ENCODE measurements at places on chromosomes 13 and 19.

DNA sequence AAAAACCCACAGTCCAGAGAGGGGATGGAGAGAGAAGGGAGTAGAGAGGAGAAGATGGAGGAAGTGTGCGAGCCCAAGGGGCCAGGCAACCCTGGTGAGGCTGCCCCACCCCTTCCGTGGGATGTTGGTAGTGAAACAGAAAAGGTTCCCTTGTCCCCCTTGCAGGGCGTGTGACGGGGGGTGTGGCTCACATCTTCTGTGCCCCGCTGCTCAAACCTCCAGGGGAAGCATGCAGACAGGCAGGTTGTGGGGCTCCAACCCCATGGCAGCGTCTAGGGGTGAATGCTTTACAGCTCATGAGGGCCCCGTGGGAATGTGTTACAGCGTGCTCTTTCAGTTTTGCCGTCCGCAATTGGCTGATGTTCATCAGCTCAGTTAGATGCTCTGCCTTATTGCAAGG is 14.7 kb upstream of the EVI5L start:
- DNase-seq = no peak

DNA sequence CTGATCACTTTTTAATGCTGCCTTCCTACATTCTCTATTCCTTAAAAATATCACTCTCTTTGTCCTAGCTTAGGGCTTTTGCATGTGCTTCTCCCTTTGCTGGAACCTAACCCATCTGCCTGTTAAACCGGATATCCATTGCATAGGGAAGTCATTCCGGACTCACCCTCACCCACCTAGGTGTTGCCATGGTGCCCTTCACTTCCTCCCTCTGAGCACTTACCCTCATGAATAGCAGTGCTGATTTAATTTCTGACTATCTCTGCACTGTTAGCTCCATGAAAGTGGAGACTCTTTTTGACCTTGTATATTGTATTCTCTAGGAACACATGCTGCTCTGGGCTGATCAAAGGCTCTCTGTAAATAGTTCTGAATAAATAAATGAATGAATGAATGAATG is 401.9 kb downstream of the PCDH20 start:
- peak; percentile 42 for DNase-seq

- no peak for DNase-seq
These were observed 1227.9 kb upstream of the SPRY2 start for GRCh38 chr13:81568824-81569223.

- no peak for DNase-seq
These were observed 329.8 kb downstream of the MYO16 start for GRCh38 chr13:108959234-108959633.

- peak; percentile 83 for DNase-seq
These were observed 814 bp downstream of the NBEA start for GRCh38 chr13:34942732-34943435.

DNA sequence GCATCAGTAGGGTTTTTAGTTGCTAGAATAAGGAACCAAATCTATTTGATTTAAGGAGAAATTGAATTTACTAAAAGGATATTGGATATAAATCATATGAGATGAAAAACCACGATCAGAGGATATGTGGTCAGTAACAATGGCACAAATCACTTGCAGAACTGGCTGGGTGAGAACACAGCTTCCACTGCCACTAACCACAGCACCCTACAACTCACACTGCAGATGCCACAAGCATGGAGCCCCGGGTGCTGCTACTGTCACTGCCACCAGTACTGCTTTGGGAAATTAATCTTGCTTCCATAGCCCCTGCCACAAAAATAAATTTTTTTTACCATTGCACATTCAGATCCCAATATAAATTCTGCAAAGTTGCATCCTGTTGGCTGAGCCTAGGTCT is 40.6 kb upstream of the KLF12 start:
- DNase-seq = no peak

GRCh38 chr13:34926508-34926907 is 15.6 kb upstream of the NBEA start:
- no peak for DNase-seq

DNA sequence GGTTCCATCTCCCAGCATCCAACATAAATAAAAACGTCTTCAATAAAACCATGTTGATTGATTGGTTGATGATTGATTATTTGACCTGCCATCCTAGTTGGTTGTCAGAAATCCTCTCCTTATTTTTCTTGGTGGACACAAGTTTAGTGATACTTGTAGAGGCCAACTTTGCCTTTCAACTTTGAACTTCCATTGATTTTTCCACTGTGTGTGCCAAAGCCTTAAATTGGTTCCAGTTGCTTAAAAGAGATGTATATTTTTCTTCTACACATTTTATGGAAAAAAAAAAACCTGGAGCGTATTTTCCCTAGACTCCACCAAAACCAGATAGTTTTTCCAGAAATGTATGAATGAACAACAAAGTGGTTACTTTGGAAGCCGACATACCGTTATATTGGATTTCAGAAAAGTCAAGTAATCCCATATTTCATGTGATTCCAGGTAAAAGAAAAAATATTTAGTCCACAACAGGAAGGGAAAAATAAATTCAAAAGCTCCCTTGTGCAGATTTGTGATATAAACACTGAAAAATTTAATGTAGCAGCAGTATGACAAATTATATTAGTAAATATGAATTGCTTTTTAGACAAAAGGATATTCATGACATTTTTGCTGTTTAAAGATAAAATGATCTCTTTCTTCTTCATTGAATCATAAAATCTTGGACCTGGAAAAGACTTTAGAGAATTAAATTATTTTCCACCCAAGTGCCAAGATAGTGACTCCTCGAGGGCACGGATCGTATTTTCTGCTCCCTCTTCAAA is 85.2 kb downstream of the MBNL2 start:
- no peak for DNase-seq

- no peak for DNase-seq
These were observed 102.3 kb downstream of the GPC6 start for GRCh38 chr13:93328943-93329342.

DNA sequence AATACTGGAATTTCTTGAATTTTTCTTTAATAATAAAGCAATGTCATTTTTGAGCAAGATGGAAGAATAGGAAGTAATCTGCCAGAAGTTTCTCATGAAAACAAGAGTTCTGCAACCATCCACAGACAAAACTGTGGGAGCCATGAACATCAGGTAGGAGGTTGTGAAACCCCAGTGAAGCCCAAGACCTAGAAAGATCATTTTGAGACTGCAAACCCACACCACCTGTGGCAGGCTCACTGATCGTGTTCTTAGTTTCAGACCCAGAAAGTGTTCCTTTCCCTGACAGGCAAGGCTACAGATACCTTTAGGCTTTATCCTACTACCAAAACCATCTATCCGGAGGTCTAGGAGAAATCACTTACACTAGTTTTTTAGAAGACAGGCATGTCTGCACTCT is 2189.8 kb upstream of the PCDH20 start:
- DNase-seq = no peak

DNA sequence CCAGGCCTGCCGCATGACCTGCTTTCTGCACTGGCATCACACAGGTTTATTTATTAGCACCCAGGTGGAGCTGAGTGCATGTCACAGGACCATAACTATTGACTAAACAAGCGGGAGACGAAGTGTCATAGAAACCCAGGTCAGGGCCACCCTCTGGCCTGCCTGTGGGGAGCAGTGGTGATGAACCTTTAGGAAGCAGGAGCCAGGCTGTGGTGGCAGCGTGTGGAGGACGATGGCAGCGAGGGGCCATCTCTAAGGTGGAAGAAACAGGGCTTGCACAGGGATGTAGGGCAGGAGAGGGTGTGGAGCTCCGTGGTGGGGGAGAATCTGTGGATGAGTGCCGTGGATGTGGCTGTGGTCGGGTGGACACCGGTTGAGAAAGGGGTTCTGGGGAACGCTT is 275.3 kb downstream of the TEX29 start:
- DNase-seq = no peak

DNA sequence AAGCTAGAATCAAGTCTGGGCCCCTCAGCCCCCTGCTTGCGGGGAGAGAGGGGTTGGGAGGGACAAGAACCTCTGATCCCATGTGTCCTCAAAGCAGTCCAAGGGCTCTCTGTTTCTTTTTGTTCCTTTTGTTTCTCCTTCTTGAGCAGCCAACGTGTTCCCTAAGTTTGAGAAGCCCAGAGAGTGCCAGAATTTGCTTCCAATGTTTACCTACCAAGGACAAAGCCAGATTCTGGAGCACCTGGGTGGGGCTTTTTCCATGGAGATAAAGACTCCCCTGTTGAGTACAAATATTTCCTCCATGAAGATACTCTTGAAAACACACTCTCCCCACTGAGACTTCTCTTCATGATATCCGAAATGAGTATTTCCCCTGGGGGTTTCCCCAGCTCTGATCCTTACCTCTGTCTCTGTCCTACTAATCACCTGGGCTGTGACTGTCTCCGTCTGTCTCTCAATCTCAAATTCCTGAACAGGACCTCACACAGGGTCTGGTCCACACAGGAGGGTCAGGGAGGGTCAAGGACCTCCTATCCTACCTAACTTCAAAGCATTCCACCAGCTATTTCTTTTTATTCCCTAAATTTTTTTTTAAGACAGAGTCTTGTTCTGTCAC is 27.4 kb downstream of the CD177 start:
- DNase-seq = peak; percentile 72

GRCh38 chr19:50489461-50490011 is 12.9 kb upstream of the GARIN5A start:
- no peak for DNase-seq

- no peak for DNase-seq
These were observed 8.0 kb downstream of the RGCC start for GRCh38 chr13:41465241-41465847.

GRCh38 chr19:46066471-46066870 is 25.7 kb upstream of the IGFL4 start:
- no peak for DNase-seq

DNA sequence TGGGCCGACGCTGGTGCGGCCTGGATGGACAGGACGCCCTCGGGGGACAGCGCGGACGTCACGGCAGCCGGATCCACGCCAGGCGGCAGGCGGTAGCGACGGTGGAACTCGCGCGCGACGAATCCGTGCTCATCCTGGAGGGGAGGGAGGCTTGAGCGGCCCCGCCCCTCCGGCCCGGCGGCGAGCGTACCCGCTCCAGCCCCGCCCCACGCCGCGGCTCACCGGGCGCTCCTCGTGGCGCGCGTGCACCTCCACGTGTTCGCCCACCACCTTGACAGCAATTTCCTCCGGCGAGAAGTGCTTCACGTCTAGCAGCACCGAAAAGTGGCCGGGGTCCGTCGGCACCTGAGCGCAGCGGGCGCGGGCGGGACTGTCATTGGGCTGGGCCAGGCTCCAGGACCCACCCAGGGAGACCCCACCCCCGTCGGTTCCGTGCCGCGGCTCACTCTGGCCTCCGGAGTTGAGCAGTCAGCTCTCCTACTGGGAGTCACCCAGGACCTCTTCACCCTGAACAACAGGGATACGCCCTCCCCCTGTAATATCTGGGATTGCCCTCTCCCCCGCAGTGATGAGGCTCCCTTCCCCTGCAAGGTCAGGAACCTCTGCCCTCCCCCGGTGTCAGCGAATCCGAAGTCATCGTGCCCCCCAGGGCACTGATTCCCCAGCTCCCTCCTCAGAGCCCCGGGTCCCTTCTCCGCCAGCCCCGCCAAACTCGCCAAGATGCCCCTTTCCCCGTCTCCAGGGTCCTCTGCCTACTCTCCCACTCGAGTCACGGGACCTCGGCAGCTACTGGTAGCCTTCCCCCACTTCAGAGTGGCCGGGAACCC is 1.1 kb downstream of the HSPB6 start:
- peak; percentile 87 for DNase-seq

- DNase-seq = no peak
These were observed 4.3 kb downstream of the DOT1L start for GRCh38 chr19:2167896-2168618.

- DNase-seq = peak; percentile 11
These were observed 557.3 kb downstream of the GPC5 start for GRCh38 chr13:91955546-91956355.

DNA sequence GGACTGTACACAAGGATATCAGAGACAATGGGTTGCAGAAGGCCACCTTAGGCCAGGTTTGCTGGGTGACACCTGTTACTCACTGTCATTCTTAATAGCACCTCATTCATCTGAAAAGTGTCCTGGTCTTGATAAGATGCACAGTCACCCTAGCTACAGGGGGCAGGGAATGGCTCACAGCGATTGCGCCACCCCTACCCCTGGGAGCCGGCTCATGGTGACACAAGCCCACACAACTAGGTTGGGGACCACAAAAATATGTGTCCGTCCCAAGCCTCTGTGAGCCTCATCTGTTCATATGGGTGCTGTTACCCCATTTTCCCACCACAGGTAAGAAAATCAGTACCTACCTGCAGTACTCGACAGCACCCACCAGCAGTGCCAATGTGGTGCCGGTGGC is 23.4 kb downstream of the MED26 start:
- no peak for DNase-seq

DNA sequence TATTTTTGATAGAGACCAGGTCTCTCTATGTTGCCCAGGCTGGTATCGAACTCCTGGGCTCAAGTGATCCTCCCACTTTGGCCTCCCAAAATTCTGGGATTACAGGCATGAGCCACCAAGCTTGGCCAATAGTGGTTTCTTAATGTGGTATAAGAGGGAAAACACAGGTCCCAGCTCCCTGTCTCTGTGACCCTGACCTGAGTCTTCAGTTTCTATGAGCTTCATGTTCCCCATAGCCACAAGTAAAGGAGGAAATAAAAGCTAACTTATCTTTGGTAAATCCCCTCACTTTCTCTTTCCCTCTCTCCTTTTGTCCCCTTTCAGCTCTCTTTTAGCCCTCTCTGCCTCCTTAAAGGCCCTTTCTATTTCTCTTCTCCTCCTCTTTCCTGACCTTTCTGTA is 50.3 kb downstream of the ABCC4 start:
- no peak for DNase-seq

GRCh38 chr13:73133531-73133930 is 74.7 kb downstream of the KLF5 start:
- no peak for DNase-seq

GRCh38 chr13:81670048-81670447 is 1329.1 kb upstream of the SPRY2 start:
- no peak for DNase-seq

- DNase-seq = no peak
These were observed 879 bp upstream of the FCGBP start for GRCh38 chr19:39935364-39935661.

DNA sequence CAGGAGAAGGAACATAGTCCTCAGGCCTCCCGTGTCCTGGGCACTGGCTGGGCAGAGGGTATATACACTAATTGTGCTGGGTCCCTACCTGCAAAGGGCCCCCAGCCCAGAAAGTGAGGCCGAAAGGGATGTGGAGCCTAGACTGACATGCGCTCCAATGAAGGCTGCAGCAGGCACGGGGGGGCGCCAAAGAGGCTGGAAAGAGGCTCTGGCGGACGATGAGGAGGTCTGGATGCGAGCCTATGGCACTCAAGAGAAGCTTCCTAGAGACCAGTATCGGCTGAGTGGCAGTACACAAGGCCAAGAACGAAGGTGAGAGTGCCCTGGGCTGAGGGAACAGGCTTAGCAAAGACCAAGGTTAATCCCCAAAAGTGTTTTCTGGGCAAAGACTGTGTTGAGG is 16.6 kb downstream of the VRK3 start:
- peak; percentile 24 for DNase-seq

Data from NCI-H69 (cell line).